ENCODE measurements at places on chromosomes 12 and 14.

DNA sequence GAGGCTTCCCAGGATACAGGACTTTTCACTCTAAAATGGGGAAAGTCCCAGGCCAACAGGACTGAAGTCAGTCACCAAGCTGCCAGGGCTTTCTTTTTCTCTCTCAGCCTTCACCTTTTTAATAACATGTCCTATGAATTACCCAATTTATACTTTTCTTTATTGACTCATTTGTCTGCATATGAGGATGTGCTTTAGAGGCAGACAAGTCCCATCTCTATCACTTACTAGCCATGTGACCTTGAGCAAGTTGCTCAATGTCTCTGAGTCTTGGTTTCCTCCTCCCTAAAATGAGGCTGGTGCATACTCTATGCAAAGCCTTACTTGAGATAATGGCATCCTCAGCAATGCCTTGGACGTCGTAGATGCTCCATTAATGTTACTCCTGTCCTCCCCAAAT lies 98.1 kb upstream of the TMPO start:
- no peak for DNase-seq

- DNase-seq: no peak
These were observed 179.3 kb downstream of the RAD51B start for GRCh38 chr14:67998834-67999233.

GRCh38 chr14:100777366-100777817 lies 48.5 kb upstream of the MEG3 start:
- DNase-seq: no peak

- no peak for DNase-seq
These were observed 5.6 kb downstream of the FBXO33 start for GRCh38 chr14:39426605-39427004.

GRCh38 chr12:24212496-24212895 lies 263.0 kb upstream of the SOX5 start:
- no peak for DNase-seq

DNA sequence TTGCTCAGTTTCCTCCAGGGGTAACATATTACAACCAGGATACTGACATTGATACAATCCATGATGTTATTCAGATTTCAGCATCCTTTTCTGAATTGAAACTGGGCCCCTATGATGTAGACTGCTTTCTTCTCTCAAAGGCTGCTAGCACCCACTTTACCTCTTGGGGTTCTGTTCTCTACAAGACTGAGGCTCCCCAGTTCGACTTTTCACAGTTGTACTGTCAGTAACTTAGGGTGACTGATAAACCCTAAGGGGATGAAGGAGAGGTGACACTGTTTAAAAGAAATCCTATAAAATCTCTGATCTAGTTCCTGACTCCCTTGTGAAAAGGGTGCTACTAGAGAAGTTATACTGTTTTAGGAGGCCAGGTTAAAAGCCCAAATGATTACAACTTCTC lies 818 bp downstream of the VPS33A start:
- DNase-seq: no peak

- DNase-seq: no peak
These were observed 6.1 kb upstream of the CEP170B start for GRCh38 chr14:104858811-104859426.

GRCh38 chr14:105026033-105026785 lies 5.3 kb upstream of the CDCA4 start:
- peak; percentile 81 for DNase-seq

- no peak for DNase-seq
These were observed 691.6 kb downstream of the TMTC2 start for GRCh38 chr12:83378186-83378727.

GRCh38 chr14:100471441-100472093 lies 115.7 kb downstream of the BEGAIN start:
- DNase-seq: no peak

DNA sequence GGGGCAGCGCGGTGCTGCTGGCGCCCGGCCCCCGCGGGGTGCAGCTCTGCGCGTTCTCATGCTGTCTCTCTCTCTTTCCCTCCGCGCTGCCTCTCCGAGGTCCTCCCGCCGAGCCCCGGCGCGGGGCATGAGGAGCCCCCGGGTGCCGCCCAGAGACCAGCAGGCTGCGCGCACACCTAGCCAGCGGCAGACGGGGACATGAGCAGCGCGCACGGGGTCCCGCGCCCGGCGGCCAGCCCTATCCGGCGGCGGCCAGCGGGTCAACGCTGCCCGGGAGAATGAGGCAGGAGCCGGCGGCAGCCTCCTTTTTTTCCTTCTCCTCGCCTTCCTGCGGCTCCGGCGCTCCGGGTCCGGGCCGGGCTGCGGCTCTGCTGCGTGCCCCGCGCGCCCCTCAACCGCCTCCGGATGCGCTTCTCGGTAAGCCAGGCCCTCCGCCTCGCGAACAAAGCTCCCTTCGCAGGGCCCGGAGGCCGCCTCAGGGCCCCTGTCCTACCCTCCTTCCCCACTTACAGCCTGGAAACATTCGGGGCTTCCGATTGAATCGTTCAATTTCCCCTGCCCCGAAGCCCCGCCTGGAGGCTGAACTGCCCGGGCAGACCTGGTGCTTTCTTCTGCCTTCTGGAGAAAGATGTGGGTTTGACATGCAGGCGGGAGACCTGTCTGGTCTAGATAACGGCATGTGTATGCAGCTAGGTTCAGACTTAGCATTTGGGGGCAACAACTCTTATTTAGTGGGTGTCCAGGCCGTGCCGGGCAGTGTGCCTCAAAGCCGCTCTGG lies at the start of gene TUNAR:
Gene TUNAR, plus strand, starts transcription at position 72 of the 778 bp plus-strand sequence.
- DNase-seq: no peak

DNA sequence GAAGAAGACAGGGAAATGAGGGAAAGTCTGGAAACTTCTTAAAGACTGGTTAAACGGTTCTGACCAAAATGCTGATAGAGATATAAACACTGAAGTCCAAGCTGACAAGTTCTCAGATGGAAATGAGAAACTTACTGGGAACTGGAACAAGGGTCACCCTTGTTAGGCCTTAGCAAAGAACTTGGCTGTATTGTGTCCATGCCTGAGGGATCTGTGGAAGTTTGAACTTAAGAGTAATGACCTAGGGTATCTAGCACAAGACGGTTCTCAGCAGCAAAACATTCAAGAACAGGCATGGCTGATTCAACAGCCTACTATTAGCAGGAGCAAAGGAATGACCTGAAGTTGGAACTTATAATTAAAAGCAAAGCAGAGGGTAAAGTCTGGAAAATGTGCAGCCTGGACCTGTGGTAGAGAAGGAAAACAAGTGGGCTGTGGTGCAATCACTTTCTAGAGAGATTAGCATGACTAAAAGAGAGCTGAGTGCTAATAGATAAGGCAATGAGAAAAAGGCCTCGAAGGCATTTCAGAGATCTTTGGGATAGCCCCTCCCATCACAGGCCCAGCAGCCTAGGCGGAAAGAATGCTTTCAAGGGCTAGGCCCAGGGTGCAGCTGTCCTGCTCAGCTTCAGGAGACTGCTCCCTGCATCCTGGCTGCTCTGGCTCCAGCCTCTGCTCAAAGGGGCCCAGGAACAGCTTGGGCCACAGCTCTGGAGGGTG lies 60.3 kb downstream of the ATP2B1 start:
- DNase-seq: no peak

- DNase-seq: no peak
These were observed 373.2 kb downstream of the BTG1 start for GRCh38 chr12:91772411-91772810.

GRCh38 chr12:5124401-5124800 lies 80.7 kb downstream of the KCNA5 start:
- DNase-seq: no peak

DNA sequence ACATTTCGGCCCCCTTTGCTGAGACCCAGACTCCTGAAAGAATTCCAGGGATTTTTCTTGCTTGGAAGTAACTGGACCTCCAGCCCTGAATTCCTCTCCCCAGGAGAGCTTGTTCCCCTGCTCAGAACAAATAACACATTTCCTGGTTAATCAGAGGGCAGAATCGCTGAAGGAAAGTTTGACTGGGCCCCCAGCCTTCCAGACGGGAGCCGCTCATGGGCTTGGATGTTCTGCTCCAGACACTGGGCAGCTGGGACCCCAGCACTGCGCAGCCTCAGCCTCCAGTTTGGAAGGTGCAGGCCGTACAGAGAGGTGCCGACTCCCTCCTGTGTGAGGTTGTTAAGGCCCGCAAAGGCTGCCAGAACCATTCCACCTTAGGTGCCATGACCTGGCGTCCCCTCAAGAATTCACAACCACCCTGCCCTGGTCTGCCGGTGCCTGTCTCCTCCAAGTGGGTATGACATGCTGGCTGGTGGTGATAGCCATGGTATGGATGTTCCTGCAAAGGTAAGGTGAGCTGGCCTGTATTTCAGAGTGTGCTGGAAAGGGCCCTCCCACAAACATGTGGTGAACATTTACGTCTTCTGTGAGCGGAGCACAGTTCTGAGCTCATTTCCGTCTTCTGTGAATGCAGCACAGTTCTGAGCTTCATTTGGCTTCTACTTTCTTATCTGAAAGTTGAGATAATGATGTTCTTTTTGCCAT lies 5.1 kb upstream of the LTBP2 start:
- no peak for DNase-seq

GRCh38 chr12:66776974-66777373 lies 98.1 kb upstream of the GRIP1 start:
- DNase-seq: no peak

Measured in glomerular endothelial cell (primary cell).